Coronary artery (tissue), 2 donors: ENCODE measurements at places on chromosomes 13 and 19.

GRCh38 chr13:94233401-94233800 is 246.1 kb downstream of the DCT start:
- no peak for DNase-seq

GRCh38 chr13:68697551-68697950 is 1410.1 kb upstream of the ATXN8OS start:
- no peak for DNase-seq

DNA sequence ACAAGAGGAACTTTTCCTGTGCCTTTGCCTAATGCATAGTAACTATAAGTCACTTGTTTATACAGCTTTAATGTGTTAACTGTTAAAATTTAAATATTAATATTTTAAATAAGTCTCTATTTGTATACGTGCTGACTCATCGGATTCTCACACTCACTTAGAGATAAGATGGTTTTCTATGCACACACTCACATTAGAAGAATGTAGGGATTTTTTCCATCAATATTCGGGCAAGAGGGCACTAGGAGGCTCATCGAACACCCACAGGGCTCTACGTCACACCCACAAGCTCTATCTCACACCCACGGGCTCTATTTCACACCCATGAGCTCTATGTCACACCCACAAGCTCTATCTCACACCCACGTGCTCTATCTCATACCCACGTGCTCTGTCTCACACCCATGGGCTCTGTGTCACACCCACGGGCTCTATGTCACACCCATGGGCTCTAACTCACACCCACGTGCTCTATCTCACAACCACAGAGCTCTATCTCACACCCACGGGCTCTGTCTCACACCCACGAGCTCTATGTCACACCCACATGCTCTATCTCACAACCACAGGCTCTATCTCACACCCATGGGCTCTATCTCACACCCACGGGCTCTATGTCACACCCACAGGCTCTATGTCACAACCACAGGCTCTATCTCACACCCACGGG is 73.4 kb downstream of the COL4A2 start:
- DNase-seq = no peak

GRCh38 chr13:39302820-39303219 is 264.6 kb downstream of the NHLRC3 start:
- DNase-seq = no peak

DNA sequence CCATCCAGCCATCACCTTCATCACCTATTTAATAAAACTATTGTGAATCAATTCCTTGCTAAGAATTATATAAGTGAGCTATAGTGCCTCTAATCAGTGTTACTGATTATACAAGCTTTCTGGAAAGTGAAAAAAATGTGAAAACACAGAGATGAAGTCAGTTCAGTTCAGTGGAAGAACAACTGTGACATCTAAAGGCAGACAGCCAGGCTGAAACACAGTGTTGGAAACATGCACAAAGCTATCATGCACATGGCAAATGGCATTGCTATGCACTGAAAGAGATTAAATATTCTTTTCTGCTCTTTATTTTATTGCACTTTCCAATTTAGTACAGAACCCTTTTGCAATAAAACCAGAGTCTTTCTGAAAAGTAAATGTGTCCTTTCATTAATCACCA is 294.0 kb downstream of the RBM26 start:
- DNase-seq = no peak

GRCh38 chr13:80590551-80590950 is 249.6 kb upstream of the SPRY2 start:
- no peak for DNase-seq

DNA sequence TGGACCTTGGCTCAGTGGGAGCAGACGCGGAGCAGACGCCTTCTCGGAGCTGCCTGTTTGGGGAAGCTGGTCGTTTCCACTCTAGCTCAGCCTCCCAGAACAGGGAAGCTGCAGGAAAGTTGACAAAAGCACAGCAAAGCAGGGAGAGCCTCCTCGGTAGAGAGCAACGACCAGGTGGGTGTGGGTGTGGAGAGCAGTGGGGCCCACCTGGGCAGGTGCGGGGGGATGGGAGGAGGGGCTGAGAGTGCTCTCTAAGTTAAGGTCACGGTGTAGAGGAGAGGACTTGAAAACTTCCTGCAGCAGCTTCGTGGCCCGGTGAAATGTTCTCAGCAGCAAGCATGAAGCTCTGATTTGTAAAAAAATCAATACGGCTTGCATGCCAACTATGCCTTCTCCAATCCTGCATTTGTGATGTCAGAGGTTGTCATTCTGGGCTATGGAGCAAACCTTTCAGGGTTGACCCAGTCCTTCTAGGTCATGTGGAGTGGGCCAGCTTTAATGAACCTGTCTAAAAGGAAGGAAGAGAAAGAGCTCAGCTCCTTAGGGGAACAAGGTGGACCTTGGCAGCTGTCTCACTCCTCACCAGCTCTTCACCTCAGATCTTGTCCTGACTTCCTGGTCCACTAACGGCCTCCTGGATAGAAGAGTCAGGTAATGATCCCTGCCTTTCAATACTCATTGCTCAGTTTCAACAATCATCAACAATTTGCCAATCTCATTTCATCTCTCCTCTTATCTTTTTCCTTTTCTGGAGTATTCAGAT is 85.8 kb upstream of the UBL3 start:
- no peak for DNase-seq

DNA sequence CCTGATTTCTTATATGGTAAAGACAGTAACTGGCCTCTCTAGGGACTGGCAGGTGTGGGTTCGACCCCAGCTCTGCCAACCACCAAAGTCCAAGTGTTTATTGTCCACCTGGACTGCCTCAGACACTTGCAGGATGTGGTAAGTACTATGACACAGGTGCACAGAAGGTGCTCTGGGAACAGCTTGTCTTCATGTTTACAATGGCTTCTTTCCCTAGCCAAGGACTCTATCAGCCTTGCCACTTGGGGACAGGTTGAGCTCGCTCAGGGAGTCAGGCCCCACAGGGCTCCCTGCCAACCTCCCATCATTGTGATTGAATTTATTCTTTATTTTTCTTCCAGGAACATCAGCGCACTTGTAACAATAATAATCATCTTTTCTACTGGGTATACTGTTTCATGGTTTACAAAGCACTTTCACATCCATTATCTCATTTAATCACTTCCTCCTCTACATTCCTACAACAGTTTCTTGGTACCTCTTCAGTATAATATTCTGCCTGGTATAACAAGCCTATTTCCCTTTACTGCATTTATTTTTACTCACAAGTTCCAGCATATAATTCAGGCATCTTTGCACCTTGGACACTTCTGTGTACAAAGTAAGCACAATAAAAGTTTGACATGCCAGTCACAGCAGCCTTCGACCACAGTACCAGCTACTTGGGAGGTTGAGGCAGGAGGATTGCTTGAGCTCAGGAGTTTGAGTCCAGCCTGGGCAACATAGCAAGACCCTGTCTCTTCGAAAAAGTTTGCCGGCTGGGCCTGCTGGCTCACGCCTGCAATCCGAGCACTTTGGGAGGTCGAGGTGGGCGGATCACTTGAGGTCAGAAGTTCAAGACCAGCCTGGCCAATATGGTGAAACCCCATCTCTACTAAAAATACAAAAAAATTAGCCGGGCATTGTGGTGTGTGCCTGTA is 24.2 kb upstream of the GATAD2A start:
- DNase-seq = no peak

GRCh38 chr13:26560456-26560855 is 3.0 kb downstream of the WASF3 start:
- DNase-seq = no peak

GRCh38 chr13:63514886-63515285 is 2099.2 kb upstream of the PCDH20 start:
- no peak for DNase-seq

DNA sequence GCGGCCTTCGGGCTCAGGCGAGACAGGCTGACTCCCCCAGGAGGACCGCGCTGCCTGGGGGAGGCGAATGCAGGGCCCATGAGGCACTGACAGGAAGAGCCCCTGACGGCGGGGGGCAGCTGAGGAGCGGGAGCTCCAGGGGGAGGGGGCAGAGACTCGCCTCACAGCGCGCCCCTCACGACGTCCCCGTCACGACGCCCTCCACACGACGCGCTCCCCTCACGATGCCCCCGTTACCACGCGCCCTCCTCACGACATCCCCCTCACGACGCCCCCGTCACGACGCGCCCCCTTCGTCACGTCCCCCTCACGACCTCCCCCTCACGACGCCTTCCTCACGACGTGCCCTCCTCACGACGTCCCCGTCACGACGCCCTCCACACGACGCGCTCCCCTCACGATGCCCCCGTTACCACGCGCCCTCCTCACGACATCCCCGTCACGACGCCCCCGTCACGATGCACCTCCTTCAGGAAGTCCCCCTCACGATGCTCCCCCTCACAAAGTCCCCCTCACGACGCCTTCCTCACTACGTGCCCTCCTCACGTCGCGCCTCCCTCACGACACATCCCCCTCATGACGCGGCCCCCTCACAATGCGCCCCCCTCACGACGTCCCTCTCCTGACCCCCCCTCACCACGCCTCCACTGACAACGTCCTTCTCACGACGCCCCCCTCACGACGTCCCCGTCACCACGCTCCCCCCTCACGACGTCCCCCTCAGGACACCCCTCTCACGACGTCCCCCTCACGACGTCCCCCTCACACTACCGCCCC is 99.6 kb downstream of the ING1 start:
- DNase-seq = no peak

DNA sequence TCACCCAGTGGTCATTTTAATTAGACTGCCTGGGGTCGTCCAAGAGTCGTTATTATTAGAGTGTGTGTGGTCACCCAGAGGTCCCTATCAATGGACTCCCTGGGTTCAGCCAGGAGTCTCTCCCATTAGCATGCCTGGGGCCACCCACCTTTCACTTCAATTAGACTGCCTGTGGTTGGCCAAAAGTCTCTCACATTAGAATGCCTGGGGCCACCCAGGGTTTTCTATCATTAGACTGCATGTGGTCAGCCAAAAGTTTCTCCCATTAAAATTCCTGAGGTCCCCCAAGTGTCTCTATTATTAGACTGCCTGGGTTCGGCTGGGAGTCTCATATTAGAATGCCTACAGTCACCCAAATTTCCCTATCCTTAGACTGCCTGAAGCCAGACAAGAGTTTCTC is 1472.6 kb downstream of the UQCRFS1 start:
- DNase-seq = peak; percentile 19

- no peak for DNase-seq
Observed at GRCh38 chr13:98581381-98581780, 4.5 kb upstream of the STK24 start.

- no peak for DNase-seq
Observed at GRCh38 chr13:110249326-110249725, 57.6 kb downstream of the COL4A1 start.

DNA sequence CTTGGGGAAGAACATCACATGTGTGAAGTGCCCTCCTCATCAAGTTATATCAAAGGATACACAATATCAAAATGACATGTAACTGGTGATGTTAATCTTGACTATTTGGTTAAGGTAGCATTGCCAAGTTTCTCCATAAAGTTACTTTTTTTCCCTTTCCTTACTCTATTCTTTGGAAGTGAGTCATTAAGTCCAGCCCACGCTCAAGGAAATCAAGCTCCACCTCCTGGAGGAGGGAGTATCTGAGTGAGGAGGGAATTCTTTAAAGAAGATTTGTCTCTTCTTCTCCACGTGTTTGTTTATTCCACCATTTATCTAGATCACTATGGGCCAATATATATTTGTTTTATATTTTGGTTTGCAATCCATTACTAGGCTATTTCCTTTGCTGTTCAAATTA is 33.6 kb upstream of the FNDC3A start:
- DNase-seq = no peak

DNA sequence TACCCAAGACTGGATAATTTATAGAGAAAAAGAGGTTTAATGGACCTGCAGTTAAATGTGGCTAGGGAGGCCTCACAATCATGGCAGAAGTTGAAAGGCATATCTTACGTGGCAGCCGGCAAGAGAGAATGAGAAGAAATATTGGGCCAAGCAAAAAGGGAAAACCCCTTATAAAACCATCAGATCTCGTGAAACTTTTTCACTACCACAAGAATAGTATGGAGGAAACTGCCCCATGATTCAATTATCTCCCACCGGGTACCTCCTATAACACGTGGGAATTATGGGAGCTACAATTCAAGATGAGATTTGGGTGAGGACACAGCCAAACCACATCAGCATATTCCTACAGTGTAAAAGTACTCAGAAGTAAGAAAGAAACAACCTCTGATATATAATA is 4.7 kb upstream of the KBTBD7 start:
- no peak for DNase-seq

- no peak for DNase-seq
Observed at GRCh38 chr19:15464394-15465385, at the start of gene RASAL3. Gene RASAL3 (minus strand): TSS chr19:15464544. CDS start chr19:15464358, 186 bp downstream.

DNA sequence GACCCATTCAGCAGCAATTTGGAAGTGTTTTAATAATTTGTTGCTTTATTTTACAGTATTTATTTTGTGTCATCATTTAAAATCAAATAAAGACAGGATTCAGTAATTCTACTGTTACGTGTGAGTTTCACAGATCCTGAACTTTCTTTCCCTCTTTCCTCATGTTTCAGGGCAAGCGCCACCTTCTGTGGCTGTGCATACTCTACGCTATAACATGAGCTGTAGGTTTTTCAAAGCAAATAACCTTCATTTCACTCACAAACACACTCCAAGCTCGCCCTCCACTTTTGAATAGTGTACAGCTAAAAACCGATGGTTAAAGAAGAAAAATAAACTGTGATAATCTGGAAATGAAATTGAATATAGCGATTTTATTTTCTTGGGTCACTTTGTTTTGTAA is 753.3 kb downstream of the OLFM4 start:
- no peak for DNase-seq

DNA sequence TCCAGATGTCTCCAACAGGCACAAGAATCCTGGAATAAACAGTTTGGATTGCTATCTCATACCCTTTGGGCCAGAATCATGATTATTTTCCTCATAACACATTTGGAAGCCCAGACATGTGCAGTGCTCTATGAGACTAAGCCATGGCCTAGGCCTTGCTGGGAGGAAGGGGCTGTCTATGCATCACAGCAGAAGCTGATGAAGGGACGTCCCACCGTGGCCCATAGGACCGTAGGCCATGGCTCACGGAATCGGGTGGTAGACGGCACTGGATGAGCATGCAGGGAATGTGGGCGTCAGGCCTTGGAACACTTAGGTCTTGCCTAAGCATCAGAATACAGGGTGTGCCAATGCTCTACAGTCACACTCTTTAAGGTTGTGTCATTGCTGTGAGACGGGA is 283.8 kb upstream of the TSHZ3 start:
- DNase-seq = no peak

- no peak for DNase-seq
Observed at GRCh38 chr13:110685305-110686020, 20.5 kb downstream of the CARS2 start.

DNA sequence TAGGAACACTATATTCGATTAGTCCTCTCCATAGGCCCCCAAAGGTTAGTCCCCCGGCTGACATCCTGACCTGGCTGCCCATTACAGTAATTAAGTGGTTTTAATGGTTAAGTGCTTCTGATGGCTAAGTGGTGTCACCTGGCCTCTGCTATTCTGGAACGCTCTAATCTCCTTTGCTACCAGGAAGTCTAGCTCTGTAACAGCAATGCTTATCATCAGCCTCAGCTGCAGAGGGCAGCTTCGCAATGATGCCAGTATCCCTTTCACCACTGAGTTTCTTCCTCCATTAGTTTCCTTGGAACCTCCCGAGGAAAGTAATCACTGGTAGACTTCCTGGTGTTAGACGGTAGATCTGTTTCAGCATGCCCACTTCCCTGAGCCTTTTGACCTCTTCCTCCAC is 8.6 kb upstream of the RNF6 start:
- DNase-seq = no peak
